ENCODE measurements at places on chromosomes 6 and 20.

- no peak for DNase-seq
These were observed 98.8 kb downstream of the SOD2 start for GRCh38 chr6:159594106-159594749.

- DNase-seq: no peak
These were observed 47.3 kb downstream of the EPB41L2 start for GRCh38 chr6:131015630-131016263.

DNA sequence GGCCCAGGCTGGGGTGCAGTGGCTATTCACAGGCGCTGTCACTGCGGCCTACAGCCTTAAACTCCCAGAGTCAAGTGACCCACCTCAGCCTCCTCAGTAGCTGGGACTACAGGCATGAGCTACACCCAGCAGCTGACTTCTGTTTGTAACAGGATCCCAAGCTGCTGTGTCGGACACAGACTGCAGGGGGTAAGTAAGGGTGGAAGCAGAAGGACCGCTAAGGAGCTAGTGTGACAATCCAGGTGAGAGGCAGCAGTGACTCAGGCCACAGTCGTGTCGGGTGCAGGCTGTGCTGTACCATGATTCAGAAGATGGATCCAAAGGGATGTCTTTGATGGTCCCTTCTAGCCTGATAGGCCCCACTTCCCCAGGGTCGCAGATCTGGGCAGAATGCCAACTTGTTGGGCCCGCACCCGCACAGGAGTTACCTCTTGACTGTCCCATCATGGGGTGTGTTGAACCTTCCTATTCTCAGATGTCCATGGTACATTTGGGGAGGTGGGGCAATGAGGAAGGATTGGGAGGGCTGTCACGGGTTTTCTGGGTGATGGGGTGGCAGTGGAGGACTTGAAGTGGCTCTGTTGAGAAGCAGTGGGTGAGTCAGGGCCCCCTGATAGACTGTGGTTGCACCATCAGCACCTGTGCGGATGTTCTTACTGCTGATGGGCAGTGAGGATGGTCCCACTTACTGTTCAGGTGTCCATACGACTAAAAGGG lies 25.3 kb downstream of the AAR2 start:
- DNase-seq: no peak

DNA sequence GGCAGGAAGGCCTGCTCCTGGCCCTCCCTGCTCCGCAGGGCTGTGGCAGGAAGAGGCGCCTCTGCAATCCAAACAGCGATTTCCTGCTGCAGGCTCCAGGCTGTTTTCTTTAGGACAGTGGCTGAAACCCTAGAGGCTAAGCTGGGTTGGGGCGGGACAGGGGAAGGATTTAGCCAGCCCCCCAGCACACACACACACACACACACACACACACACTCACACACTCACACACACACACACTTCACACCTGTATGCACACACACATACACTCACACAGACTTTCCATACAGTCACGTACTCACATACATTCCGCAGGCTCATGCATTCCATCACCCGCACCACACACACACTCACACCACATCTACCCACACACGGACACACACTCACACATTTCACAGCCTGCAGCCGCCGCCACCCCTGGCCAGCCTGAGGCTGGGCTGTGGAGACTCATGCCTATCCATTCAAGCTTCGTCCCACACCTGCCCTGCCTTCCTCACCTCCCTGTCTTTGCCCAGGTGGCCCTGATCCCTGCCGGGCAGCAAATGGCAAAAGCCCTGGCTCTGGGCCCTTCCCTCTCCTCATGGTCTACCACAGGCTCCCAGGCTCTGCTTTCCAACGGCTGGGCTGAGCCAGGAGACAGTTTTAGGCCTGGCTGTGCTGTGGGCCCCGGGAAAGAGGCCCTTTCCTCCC lies 17.9 kb downstream of the MDFI start:
- DNase-seq: no peak

GRCh38 chr6:166278579-166279392 lies 29.4 kb downstream of the PRR18 start:
- DNase-seq: no peak

GRCh38 chr6:114253431-114253830 lies 89.4 kb downstream of the HS3ST5 start:
- no peak for DNase-seq

GRCh38 chr6:107624050-107624449 lies 134.1 kb downstream of the SOBP start:
- DNase-seq: no peak

- no peak for DNase-seq
These were observed 73.3 kb upstream of the LYRM2 start for GRCh38 chr6:89711801-89712200.

DNA sequence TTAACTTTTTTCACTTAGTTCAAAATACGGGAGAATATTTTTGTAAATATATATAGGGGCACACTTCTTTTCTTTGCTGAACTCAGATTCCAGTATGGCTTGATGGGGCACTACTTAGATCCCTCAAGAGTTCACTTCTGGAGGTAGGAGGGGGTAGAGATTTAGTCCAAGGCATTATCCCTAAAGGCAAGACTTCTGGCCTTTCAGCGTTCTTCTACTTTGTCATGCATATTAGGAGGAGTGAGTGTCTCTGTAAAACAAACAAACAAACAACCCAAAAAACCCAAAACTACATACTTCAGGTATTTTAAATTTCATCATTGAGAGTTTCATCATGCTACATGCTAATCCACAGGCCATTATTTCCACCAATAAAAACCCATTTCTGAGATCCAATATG lies 32.0 kb downstream of the SMPDL3A start:
- DNase-seq: no peak

GRCh38 chr6:52391599-52391998 lies 28.5 kb upstream of the EFHC1 start:
- no peak for DNase-seq

GRCh38 chr6:37170273-37171200 lies 585 bp downstream of the PIM1 start:
- DNase-seq: no peak

- DNase-seq: no peak
These were observed 612 bp downstream of the ADAT2 start for GRCh38 chr6:143449714-143450452.

DNA sequence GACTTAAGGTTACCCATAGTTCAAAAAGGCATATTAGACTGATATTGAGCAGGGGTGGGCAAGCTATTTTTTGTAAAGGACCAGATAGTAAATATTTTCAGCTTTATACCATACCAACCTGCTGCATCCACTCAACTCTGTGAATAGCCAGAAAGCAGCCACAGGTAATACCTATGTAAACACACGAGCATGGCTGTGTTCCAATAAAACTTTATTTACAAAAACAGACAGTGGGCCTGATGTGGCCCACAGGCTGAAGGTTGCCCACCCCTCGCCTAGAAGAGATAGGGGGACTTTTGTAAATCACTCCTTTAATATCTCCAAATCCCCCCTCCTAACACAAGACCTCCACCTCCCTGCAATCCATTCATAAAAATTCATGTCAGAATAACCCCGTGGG lies 64.4 kb downstream of the PSMG4 start:
- no peak for DNase-seq

- DNase-seq: peak; percentile 36
These were observed 36.1 kb downstream of the ELOVL2 start for GRCh38 chr6:11007715-11008608.

DNA sequence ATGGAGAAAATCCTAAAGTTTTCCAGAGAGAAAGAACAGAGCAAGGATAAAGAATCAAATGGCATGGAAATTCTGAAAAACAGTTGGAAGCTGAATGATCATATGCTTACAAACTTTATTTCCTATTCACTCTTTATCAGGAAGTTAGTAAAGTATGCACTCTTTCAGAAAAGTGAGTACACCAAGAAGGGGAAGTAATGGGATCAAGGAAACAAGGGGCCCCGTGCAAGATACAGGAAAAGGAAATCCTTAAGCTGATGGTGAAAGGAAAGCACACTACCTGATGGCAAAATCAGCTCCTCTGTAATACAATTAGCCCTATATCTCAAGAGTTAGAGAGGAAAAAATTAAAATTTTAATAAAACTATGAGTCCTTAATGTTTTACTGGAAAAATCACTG lies 14.0 kb downstream of the CALHM6 start:
- no peak for DNase-seq

DNA sequence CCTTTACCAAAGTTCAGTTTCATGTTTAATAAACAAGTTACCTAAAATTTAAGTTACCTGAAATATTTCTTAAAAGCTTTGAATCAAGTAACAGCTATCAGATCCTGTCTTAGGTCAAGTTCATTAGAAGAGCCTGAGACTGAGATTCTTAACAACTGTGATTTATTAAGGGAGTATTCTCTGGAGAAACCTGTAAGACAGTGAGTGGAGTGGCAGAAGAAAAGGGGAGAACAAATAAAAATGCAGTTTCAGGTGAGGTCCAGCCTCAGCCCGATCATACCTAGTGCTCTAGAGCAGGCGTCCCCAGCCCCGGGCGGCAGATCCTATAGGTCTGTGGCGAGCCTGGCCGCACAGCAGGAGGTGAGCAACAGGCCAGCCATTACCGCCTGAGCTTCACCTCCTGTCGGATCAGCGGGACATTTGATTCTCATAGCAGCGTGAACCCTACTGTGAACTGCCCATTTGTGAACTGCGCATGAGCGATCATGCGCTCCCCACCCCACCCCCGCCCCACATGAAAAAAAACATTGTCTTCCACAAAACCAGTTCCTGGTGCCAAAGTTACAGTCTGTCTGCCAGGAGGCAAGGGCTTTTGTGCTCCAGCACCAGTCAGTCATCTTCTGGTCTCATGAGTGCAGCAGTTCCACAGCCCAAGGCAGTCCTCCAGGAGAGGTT lies 59.2 kb upstream of the ADGRB3 start:
- DNase-seq: peak; percentile 54

DNA sequence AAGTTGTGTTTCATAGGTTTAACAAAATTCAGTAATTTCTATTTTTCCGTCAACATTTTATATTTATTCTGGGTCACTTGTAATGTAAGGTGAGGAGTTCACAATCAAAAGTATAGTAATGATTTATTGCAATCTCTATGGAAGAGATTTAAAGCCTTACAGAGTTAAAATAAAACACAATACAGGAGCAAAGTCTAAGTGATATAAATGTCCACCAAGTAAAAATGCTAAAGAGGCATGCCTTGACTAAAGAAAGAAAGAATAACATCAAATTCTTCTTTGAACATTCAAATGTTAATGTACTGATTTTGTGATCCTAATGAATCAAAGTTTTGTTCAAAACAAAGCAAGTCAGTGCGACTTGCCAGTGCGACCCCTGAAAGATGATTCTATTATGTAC lies 61.5 kb downstream of the REPS1 start:
- no peak for DNase-seq

DNA sequence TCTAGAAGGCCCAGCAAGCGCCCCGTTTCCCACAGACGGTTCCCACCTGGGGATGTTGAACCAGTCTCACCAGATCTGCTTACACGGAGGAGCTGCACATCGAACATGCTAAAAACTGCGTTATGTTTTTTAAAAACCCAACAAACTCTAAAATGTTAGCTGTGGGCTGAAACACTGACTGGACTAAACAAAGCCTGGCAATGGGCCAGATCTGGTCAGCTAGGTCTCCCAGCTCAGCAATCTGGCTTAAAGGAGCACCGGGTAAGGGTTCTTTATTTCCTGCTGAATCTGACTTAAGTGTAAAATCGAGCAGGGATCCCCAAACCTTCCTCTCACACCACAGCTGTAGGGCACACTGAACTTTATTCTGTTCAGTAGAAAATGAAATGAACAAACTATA lies 156.9 kb downstream of the FOXC1 start:
- DNase-seq: no peak

DNA sequence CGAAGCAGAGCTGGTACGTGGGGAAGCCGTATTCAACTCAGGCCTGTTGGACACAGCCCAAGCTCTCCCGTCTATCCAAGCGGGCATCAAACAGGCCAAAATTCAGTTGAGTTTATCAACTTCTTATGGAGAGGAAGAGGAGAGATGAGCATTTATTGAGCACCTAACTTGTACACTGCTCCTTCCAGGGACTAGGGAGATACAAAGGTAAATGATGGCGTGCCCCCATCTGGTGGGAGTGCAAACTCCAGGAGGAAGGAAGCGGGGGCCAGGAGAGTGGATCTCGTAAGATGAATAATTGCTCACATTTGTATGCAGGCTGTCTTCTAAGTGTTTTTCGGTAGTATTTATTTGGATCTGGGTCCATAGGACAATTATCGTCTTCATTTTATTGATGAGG lies 146.6 kb downstream of the SOBP start:
- no peak for DNase-seq

DNA sequence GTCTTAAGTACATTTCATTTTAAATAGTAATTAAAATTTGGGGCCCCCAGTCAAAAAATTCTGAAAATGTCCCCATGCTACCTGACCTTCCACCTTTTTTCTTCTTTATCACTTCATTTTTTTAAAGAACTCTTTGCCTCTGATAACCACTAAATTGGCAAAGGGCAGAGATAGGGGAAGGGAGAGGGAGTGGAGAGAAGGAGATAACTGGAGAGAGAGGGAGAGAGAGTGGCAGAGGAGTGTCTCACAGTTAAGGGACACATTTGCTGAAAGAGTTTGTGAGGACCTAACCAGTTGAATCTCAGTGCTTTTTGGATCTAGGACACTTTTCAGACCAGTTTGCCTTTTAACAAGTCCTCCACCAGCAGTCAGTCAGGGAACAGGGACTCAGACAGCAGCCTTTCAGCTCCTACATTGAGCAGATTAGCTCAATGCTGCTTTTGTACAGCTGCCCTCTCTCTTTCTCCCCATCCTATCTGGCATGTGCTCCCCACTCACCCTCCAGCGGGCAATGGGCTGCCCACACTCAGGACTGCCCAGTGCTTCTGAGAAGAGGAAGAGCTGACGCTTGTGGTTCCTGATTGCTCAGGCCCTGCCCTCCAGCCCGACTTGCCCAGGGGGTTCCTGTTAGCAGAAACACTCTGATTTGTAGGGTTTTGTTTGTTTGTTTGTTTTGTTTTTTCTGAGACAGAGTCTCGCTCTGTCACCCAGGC lies 14.4 kb downstream of the ARMC2 start:
- no peak for DNase-seq

GRCh38 chr6:130575971-130576370 lies 210.2 kb downstream of the TMEM200A start:
- no peak for DNase-seq

DNA sequence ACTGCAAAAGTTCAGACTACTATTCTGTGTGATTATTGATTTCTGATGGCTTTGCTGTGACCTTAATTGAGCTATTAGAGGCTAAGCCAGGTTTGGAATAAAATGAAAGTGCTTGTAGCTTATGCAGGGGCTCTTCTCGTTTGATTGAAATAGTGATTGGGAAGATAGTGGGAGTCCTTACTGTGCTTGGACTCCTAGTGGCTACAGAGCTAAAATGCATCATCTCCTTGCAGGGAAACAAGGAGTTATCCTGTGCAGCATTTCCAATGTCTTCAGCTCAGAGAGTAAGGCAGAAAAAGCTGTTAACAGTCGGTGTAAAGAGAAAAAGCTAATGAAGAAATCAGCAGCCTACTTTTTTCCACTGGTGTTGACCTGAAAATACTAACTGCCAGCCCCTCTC lies 173.5 kb downstream of the SLC35F1 start:
- no peak for DNase-seq
